Brain (organoid and tissue), 16 donors: ENCODE measurements at places on chromosomes 2 and 18. TPM values are rescaled to one million over a fixed set of nuclear protein-coding genes. Genes with fewer than 3 reads are reported as not detected.

GRCh38 chr2:9336241-9336575 is 87.1 kb downstream of the ITGB1BP1 start:
- peak; percentile 73 for DNase-seq

CYP27C1 gene
- polyA plus RNA-seq: not detected

KCNS3 gene
- 1.2 TPM for polyA plus RNA-seq

- no peak for DNase-seq
Observed at GRCh38 chr2:175552902-175553301, 371.4 kb upstream of the ATP5MC3 start.

CCDC141 gene
- polyA plus RNA-seq: not detected

TUBA4B gene
- polyA plus RNA-seq: not detected

- peak; percentile 72 for DNase-seq
Observed at GRCh38 chr2:170361090-170361936, 183.4 kb downstream of the MYO3B start.

GRCh38 chr2:168916331-168916675 is 15.2 kb downstream of the G6PC2 start:
- DNase-seq: peak; percentile 89

DNA sequence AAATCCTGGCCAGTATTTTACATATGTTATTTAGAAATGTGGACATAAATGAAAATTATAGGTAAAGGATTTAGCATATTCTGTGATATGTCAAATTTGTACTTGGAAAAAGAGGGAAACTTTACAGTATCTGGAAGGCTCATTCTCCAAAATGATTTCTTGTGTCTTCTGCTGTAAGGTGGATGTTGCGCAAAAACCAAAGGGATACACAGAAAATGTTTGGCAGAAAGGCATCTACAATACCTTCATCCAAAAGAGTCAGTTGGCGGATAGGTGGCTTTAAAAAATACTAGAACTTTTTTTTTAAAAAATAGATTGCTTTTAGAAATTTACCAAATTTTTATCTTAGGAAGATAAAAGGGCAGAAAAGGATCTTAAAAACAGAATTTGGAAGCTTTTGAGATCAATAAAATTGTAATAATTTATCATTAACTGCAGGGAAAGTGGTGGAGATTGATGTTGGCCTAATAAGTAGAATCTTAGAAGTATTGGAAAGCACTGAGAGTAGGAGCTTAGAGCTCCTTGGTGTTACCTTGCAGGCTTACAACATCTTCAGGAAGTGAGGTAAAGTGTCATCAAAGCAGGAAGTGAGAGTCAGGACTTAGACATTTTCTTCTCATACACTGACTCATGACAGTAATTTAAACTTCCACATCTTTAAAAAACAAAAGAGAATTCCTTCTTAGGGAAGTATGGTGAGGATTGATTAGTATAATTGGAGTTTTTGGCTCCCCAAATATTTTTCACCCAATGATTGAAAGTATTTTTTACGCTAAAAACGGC is 2.1 kb downstream of the NABP1 start:
- DNase-seq: no peak

DNA sequence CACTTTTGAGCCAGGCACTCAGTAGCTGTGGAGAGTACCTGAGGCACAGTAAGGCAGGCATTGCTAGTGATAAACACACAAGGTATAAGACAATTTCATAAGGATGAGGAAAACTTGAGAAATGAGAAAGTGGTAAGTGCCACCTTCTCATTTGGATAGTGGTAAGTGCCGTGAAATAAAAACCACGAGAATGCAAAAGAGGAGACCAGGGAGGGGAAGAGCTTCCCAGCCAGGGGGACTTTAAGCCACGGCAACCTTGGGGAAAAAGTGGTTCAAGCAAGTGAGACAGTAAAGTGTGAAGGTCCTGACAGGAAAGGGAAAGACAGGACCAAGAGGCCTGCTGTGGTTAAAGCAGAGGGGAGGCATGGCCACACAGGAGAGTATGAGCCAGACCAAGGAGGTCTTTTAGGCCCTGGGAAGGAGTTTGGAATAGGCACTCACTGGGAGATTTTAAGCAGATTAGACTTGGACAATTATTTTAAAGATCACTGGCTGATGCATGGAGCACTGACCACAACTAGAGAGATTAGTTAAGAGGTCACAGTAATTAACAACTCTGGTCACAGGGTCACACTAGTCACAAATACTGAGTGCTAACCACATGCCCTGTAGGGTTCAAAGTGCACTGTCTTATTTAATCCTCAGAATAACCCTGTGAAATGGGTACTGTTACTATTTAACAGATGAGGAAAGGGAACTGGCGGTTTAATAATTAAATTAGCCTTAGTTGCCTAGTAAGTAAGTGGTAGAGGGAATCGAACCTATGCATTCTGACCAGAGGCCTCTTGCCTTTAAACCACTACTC is 50.1 kb downstream of the THOC1 start:
- no peak for DNase-seq

- no peak for DNase-seq
Observed at GRCh38 chr2:162244541-162245031, 1.3 kb upstream of the FAP start.

DNA sequence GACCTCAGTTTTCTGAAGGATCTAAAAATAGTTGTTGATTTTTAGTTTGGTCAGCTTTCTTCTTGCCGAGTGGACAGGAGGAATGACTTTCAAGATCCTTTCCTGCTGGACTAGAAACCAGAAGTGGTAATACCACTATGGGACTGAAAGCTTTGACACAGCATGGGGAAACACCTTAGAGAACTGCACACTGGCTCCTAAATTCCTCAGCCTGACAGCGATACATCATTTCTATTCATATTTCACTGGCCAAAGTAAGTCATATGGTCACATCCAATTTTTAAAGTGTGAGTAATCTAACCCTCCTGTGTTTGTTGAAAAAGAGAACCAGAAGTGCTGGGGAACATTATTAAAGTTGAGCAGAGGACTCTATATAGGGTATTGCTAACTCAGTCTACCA is 244.7 kb upstream of the MMADHC start:
- DNase-seq: no peak

DCDC2C gene
- polyA plus RNA-seq: not detected

KCTD1 gene
- polyA plus RNA-seq: 27.6 TPM

IL36B gene
- not detected for polyA plus RNA-seq

PTPRM gene
- 11.6 TPM for polyA plus RNA-seq

DNA sequence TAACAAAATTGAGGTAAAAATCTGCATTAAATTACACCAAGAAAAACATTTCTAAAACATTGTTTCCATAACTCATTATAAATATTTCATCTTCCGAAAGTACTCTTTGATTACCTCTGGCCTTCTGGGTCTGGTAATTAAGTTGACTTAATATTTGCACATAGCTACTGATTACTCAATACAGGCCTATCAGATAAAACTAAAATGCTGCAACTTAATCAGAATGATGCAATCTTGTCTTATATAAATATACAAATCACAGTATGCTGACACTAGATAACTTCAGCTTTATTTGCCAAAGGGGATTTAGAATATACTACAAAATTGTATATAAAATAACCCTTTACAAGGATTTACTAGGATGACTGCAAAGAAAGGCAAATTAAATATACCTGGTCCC is 49.3 kb downstream of the SLC35F5 start:
- DNase-seq: no peak

- DNase-seq: peak; percentile 96
Observed at GRCh38 chr2:124027182-124027581, 2.1 kb downstream of the CNTNAP5 start.

GRCh38 chr18:57950542-57950941 is 93.5 kb upstream of the NEDD4L start:
- DNase-seq: no peak

HNMT gene
- polyA plus RNA-seq: 2.6 TPM

DNA sequence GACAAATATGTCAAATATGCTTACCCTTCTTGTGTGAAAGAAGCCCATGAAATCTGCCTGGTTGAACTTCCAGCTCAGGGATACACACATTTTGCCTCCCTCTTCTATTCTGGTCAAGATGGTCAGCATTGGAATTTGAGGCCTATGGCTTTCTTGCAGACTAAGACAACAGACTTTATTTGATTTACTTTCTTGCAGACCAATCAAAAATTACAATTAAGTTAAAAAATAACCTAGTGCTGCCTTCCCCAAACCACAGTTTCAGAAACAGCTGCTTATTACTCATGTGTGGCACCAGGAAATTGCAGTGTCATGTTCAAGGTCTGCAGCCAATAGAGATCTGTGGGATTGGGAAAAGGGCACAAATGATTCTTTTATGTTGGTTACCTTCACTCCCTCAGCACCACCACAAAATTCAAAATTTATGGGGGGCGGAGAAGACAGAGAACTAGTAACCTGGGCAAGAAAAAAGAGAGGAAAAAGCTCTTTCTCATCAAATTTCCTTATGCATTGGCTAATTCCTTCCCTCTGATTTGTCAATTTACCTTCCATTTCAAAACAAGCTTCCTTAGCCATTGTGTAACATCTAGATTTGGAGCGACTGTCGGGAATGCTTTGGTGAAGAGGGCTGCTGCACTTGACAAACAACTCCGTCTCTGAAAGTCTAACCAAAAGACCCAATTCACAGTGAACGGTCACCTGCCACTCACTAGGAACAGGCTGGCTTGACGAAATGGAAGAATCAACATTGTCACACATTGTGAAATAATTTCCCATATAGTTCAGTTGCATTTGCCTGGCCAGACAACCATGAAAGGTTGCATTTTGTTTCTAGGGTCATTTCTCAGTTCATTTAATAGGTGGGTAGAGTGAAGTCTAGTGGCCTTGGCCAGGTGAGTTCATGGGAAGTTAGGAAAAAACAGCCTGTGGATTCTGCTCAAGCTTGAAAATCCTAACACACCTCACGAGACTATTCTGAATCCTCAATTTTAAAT is 100.4 kb upstream of the FZD5 start:
- DNase-seq: no peak

- no peak for DNase-seq
Observed at GRCh38 chr2:3280197-3280596, 97.4 kb downstream of the EIPR1 start.

NT5C1B gene
- not detected for polyA plus RNA-seq

- no peak for DNase-seq
Observed at GRCh38 chr18:42228581-42228980, 273.5 kb downstream of the PIK3C3 start.

DNA sequence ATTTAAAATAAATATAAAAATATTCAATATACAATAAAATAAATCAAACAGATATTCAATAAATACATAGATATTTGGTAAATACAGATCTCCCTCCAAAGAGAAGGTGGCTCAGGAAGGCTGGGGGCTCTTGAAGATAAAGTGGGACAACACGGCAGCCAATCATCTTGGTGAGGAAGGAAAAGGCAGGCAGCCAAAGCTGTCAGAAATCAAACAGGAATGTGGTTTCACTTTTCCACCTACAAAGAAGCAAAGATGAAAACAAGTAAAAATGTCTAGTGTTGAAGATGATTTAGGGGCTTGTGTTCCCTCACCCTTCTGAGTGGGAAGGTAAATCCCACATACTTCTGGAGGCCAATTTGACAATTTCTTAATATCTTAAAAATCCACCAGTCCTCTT is 85.7 kb downstream of the B3GNT2 start:
- no peak for DNase-seq

DNA sequence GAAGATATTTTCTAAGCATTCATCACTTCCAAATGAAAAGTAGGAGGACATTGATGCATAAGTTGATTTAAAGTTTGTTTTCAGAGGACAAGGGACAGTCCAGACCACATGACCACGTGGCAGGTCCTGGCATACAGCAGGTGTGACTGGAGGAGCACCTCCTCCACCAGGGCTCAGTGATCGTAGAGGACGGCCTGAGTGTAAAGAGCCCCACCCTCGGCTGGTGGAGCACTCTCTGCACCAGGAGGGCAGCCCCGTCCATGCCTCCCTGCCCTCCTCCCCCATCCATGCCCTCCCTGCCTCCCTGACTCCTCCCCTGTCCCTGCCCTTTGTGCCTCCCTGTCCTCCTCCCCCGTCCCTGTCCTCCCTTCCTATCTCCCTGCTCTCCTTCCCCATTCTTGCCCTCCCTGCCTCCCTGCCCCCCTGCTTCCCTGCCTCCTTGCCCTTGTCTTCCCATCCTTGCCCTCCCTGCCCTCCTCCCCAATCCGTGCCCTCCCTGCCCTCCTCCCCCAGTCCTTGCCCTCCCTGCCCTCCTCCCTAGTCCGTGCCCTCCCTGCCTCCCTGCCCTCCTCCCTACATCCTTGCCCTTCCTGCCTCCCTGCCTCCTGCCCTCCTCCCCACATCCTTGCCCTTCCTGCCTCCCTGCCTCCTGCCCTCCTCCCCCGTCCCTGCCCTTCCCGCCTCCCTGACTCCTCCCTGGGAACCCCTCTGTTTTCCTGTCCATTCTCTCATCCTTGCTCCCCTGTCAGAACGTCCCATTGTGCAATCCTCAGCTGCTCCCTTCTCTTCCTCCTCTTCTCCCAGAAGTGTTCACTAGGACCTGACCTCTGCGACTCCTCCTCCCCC is 47.9 kb downstream of the ANKMY1 start:
- DNase-seq: no peak

- DNase-seq: no peak
Observed at GRCh38 chr2:135931776-135932443, 53.5 kb downstream of the DARS1 start.

SERPINB4 gene
- polyA plus RNA-seq: not detected

- no peak for DNase-seq
Observed at GRCh38 chr2:70901227-70902066, 34.3 kb upstream of the ATP6V1B1 start.

DNA sequence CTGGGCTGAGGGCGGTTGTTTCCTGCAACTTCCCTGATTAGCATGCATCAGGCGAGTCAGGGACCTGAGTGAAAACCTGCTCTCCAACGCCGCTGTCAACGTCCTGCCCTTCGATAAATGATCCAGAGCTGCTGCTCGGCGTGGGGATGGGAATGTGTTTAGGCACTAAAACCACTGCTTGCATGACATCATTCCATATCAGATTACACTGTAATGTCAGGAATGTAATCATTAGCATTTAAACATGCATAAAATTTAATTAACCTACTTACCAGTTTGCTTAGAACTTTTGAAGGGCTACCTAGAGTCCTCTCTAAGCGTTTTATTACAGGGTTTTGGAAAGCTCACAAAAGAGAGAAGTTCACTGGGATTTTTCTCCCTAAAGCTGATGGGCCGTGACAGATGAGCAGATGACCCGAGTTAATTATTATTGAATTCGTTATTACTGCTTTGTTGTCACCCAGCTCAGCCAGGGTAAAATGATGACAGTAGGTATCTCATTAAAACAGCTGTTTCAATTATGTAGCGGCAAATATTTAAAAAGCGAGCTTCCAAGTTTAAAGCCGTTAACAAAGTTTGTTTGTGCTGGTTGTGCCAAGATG is 685.6 kb upstream of the SALL3 start:
- DNase-seq: no peak

DNA sequence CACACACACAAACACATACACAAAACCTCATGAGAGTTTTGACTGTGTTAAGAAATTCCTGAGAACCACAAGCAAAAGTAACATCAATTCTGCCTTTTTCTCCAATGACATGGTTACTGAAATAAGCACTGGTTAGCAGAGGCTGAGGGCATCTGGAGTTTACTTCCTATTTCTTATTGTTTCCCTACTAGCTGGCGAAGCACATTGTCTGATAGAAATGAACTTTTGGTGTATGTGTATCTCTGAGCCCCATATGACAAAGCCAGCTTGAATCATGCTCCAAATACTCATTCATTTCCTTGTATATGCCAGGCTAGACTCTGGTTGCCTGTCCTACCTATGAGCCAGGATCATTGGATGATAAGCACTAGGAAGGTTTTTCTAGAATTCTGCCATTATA is 203.1 kb downstream of the NCKAP5 start:
- no peak for DNase-seq

- no peak for DNase-seq
Observed at GRCh38 chr2:108111936-108112335, 125.6 kb downstream of the SLC5A7 start.

CYP26B1 gene
- 3.4 TPM for polyA plus RNA-seq

POTEJ gene
- polyA plus RNA-seq: not detected

MYO7B gene
- polyA plus RNA-seq: 0.46 TPM

- no peak for DNase-seq
Observed at GRCh38 chr2:188414869-188415753, 123.4 kb downstream of the GULP1 start.
